ENCODE measurements at places on chromosomes 11 and 22. TPM values are rescaled to one million over a fixed set of nuclear protein-coding genes. Genes with fewer than 3 reads are reported as not detected.

GRCh38 chr11:69093106-69093505, 44.4 kb downstream of the TPCN2 start:
- DNase-seq, result no peak

DNA sequence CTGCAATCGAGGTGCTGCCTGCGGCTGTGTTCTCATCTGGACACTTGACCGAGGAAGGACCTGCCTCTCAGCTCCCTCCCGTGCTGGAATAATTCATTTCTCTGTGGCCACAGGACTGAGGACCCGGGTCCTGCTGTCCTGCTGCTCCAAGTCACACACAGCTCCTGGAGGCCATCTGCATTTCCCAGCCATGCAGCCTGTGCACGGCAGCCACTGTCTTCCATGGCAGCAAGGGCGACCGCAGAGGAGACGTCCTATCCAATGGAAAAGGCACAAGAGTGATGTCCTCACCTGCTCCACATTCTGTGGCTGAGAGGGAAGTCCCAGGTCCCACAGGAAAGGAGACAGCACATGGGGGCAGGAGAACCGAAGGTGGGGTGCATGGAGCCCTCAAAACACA, 495.8 kb downstream of the BRD1 start:
- no peak for DNase-seq

DNA sequence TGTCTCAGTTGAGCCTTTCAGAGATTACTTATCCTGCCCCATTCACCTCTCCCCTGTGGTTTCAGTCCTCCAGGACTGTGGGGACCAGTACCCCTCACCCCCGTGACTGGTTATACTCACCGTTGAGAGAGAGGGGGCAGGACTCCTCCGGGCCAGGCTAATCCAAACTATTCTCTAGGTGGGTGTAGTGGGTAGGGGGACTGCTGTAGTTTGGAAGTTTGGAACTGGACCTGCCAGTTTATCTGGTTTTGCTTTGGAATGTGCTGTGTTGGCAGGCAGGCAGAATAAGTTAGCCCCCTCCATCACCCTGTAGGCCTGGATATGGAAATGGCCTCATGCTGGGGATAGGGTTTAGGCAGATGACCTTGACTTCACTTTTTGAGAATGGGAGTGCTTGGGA, 13.5 kb downstream of the TEAD1 start:
- DNase-seq, result no peak

Gene OR8B4
- total RNA-seq, result not detected

DNA sequence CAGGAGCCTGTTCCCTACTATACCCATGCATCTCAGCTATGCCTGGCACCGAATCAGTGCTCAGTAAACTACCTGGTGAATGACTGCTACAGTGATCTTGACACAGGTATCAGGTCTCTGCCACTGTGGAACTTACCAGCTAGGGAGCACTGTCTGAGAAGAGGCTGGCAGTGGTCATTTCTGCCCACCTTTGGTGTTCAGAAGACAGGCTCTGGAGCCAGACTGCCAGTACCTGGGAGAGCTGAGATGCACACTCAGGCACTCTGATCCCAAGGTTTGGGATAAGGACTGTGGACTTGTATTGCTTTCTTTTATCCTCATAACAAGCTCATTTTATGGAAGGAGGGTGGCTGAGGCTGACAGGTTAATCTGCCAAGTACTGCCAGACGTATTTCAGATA, 52.7 kb downstream of the SYN3 start:
- DNase-seq, result no peak

Gene YPEL1
- total RNA-seq, result 3.4 TPM

DNA sequence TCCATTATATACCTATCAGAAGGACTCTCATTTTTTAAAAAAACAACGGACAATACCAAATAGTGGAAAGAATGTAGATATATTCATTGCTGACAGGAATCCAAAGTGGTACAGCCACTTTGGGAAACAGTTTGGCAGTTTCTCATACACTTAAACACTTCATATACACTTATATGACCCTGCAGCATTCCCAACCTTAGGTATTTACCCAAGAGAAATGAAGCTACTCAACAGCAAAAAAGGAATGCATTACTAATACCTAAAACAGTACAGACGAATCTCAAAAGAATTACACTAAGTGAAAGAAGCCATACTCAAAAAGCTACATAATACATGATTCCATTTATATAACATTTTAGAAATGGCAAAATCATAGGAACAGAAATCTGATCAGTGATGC, 51.5 kb downstream of the RBFOX2 start:
- DNase-seq, result no peak

- DNase-seq, result no peak
Measured at GRCh38 chr11:35160246-35160824, 21.4 kb downstream of the CD44 start.

- DNase-seq, result no peak
Measured at GRCh38 chr11:109752212-109752825, 330.3 kb downstream of the C11orf87 start.

Gene CARNS1
- total RNA-seq, result 2.5 TPM

DNA sequence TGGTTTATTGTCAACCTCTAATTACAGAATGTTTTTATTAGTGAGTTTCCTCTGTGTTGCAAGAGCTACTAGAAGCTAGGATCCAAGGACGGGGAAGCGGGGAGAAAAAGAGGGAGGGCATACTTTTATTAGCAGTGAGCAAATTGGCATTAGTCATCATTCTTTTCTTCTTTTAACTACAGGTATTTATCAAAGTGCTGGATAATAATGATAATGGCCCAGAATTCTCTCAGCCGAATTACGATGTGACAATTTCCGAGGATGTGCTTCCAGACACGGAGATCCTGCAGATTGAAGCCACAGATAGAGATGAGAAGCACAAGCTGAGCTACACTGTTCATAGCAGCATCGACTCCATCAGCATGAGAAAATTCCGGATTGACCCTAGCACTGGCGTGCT, 179.7 kb upstream of the MTNR1B start:
- DNase-seq, result no peak

GRCh38 chr11:2443881-2444820, at the start of gene TRPM5:
Gene TRPM5 (minus strand): TSS chr11:2444514. CDS start chr11:2423036, 21,478 bp downstream.
- DNase-seq, result peak; percentile 86

DNA sequence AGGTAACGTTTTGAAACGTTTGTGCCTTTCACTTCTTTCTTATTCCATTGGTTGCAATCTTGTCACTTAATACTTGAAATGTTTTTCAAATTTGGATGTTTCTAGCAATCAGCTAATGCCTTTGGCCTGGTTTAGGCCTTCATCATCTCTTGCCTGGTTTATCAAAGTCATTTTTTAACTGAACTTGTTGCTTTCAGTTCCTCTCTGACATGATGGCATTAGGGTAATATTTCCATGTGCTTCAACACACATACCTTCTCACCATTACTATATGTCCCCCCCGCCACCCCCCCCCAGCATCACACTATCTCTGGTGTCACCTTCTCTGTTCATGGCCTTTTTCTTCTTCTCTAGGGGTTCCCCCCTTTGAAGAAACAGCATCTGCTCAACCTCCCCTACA, 1.5 kb upstream of the SYT9 start:
- DNase-seq, result no peak

- DNase-seq, result no peak
Measured at GRCh38 chr11:114170226-114170625, 110.7 kb downstream of the ZBTB16 start.

- no peak for DNase-seq
Measured at GRCh38 chr11:116598556-116598955, 174.2 kb downstream of the BUD13 start.

DNA sequence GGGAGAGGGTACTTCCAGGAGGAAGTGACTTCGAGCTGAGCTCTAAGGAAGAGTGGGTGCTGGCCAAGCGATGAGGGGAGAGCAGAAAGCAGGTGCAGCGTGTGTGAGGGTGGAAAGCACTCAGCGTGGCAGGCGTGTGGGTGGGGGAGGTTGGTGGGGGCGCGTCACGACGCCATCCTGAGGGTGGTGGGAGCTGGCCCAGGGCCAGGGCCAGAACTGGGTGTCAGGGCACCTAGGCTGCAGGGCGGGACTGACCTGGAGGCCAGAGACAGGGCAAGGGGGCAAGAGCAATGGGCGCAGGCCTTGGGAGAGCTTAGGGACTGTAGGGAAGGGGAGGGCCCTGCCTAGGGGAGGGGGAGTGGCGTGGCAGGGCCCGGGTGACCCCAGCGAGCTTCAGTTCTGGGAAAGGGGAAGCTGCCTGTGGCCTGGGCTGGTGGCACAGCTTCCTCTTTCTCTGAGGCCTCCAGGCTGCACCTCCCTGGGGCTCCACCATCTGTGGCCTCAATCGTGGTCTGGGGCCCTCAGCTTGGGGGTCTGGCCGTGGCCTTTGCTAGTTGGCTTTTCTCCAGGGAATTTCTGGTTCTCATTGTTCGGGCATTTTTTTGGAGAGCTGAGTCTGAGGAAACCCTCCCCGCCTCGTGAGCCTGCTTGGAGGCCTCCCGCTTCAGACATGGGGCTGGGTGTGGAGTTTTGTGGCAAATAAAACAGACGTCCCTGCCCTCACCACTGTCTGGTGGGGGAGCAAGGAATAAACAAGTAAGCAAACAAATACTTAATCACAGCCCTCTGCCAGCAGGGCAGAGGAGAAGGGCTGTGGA, 8.9 kb downstream of the RELT start:
- DNase-seq, result peak; percentile 65

Gene OR5M8
- total RNA-seq, result not detected

Gene GLB1L2
- 28.6 TPM for total RNA-seq

Gene LIF
- total RNA-seq, result 8.2 TPM

Gene LARGE2
- 4.2 TPM for total RNA-seq

GRCh38 chr11:89437317-89437716, 53.9 kb downstream of the NOX4 start:
- DNase-seq, result peak; percentile 4

Gene IFITM1
- 85.6 TPM for total RNA-seq

Gene C22orf23
- total RNA-seq, result not detected

- DNase-seq, result no peak
Measured at GRCh38 chr11:126821827-126822226, 178.7 kb downstream of the KIRREL3 start.

GRCh38 chr11:55503449-55503848, 50.8 kb upstream of the OR4C15 start:
- DNase-seq, result no peak

GRCh38 chr11:44732564-44732963, 5.8 kb downstream of the TSPAN18 start:
- no peak for DNase-seq

DNA sequence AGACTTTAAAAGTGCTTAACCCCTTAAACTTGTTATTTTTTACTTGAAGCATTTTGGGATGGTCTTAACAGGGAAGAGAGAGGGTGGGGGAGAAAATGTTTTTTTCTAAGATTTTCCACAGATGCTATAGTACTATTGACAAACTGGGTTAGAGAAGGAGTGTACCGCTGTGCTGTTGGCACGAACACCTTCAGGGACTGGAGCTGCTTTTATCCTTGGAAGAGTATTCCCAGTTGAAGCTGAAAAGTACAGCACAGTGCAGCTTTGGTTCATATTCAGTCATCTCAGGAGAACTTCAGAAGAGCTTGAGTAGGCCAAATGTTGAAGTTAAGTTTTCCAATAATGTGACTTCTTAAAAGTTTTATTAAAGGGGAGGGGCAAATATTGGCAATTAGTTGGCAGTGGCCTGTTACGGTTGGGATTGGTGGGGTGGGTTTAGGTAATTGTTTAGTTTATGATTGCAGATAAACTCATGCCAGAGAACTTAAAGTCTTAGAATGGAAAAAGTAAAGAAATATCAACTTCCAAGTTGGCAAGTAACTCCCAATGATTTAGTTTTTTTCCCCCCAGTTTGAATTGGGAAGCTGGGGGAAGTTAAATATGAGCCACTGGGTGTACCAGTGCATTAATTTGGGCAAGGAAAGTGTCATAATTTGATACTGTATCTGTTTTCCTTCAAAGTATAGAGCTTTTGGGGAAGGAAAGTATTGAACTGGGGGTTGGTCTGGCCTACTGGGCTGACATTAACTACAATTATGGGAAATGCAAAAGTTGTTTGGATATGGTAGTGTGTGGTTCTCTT, 2.8 kb downstream of the MALAT1 start:
- DNase-seq, result no peak

- DNase-seq, result no peak
Measured at GRCh38 chr22:45455212-45455611, 41.7 kb downstream of the RIBC2 start.

Gene MRGPRX3
- not detected for total RNA-seq

GRCh38 chr11:62860835-62861563, 19.7 kb upstream of the SLC3A2 start:
- DNase-seq, result no peak

Gene B3GAT1
- 0.12 TPM for total RNA-seq

Gene TUB
- total RNA-seq, result 0.89 TPM

DNA sequence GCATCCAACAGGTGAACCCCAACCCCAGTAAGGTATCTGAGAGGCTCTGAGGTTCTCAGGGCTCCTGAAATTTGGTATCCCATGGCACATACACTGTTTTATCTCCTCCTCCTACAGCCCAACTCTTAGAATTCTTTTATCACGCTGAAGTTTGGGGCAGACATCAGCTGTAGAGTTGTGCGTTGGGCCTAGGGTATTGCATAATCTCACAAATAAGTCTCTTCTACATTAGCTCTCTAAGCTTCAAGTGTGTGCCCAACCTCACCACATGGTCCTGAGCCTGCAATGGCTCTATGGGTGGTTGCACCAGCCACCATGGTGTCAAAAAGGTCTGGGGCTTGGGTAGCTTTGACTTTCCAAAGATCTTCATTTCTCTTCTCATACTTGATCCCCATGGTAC, 603.0 kb downstream of the BUD13 start:
- DNase-seq, result no peak

- no peak for DNase-seq
Measured at GRCh38 chr11:126918556-126918955, 82.0 kb downstream of the KIRREL3 start.

- no peak for DNase-seq
Measured at GRCh38 chr22:24532075-24532474, 22.9 kb downstream of the GUCD1 start.

DNA sequence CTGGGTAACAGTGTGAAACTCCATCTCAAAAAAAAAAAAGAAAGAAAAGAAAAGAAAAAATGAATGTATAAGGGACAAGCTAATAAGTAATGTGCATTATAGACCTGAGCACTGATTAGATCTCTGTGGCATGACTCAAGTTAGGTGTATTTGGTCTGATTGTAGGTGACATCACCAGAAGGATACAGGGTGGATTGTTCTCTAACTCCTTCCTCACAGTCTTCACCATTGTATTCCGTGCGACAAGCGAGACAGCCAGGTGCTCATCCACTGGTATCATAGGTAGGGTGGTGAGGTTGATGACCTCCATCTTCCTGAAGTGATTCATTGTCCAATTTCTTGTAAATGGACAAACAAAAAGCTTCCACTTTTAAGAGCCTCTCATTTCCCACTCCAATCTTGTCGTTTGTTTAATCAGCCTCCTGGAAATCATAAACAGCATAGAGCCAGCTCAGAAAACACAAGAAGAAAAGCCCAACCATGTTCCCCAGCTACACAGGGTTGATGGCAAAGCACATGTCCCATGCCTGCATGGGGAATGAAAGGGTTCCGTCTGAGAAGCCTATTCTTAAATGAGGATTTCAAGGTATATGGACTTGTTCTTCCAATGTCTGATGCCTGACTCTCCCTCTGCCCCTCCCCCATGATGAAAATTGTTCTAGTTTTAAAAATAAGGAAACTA, 6.2 kb downstream of the FAM227A start:
- no peak for DNase-seq

- no peak for DNase-seq
Measured at GRCh38 chr22:20506543-20507252, 712 bp upstream of the MED15 start.

Gene ACTN3
- not detected for total RNA-seq

Gene SEPTIN5
- total RNA-seq, result 4.6 TPM
